ENCODE measurements at places on chromosomes 2 and 18.
A peak's percentile ranks its signal among the peaks of the same experiment; 100 is the strongest.

- peak; percentile 17 for DNase-seq
Observed at GRCh38 chr2:41475959-41476358, 571.9 kb upstream of the PKDCC start.

DNA sequence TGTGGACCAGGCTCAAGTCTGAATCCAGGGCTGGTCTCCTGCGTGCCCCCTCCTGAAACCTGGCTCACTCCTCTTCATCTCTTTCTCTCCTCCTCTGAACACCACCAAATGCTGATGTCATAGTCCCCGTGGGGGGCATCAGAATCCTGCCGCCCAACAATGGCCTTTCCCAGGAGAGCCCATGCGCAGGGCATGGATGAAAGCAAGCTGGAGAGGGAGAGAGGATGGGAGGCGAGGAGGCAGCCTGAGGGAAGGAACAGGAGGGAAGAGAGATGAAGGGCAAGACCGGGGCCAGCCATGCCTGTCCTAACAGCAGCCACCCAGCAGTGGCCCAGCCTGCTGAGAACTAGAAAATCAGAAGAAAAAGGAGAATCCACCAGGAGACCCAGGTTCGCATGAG, 22.3 kb upstream of the LPIN1 start:
- no peak for DNase-seq

DNA sequence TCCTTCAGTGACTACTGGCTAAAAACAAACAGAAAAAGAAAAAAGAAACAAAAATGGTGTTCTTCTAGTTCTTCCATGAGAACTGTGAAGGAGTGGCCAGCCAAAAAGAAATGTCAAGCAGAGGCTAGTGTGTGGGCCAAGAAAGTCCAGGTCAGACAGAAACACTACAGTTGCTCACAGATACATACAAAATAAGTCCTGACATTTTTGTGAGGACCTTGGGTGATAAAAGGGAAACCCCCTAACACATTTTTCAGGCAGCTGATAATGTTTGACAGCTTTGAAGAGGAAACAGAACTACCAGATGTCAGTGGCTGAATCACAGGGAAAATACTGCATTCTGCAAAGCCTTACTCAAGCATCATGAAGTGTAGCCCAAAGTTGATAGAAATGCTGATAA, 28.1 kb downstream of the ARHGAP25 start:
- DNase-seq = no peak

DNA sequence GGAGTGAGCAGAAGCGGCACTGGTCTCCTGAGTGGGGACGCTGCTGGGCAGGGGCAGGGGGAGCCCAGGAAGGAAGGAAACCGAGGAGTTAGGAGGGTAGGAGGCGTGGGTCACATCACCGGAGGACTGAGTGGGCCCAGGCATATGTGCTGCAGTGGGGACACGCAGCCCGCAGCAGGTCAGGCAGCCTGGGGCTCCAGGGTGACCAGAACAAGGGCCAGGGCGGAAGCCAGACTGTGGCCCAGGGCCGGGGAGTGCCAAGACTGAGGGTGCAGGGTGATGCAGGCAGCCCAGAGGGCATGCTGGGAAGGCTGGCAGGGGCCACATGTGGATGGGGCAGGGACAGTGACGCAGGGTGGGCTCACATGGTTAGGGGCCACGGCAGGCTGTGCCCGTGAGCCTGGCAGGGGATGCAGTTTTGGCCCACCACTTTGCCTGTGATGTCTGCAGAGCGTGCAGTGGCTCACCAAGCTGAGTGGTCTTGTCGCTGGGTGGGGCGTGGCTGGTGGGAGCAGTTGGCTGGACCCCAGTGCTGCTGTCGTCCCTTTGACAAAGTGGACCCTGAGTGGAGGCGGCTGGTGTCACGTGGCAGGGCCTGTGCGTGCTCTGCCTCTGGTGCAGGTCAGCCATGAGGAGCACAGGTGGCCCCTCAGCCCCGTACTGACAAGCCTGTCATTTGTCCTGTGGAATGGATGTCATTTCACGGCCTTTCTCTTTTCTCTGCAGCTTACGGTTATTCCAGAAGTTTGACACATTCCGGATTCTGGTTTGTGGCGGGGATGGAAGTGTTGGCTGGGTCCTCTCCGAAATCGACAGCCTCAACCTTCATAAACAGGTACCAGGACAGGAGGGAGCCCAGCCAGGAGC, 87.1 kb downstream of the DGKD start:
- DNase-seq = no peak
